Suppressor macrophage treated with lipopolysaccharide for 4 hours (primary cell): ENCODE measurements at places on chromosomes 1 and 21.
A peak's percentile ranks its signal among the peaks of the same experiment; 100 is the strongest.

GRCh38 chr1:45282351-45282750 lies 44.3 kb upstream of the HPDL start:
- DNase-seq, result no peak

DNA sequence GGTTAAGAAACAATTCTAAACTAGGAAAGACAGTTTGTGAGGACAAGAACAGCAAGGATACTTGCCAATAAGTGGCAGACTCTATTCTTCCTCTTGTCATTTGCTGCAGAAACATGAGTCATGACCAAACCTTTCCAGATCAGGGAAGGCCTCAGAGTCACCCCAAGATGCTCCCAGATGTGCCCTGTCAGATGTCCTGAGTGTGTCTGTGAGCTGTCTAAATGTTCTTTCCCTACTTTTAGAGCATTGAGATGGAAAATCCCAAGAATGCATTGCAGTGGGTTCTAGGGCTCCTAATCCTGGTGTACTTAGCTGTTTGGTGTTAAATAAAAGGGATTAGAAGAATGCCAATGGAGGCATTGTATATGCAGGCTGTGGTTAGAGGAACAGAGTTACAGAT lies 57.5 kb upstream of the KIAA0040 start:
- no peak for DNase-seq

- peak; percentile 27 for DNase-seq
Measured at GRCh38 chr1:12343823-12344487, 114.1 kb downstream of the VPS13D start.

DNA sequence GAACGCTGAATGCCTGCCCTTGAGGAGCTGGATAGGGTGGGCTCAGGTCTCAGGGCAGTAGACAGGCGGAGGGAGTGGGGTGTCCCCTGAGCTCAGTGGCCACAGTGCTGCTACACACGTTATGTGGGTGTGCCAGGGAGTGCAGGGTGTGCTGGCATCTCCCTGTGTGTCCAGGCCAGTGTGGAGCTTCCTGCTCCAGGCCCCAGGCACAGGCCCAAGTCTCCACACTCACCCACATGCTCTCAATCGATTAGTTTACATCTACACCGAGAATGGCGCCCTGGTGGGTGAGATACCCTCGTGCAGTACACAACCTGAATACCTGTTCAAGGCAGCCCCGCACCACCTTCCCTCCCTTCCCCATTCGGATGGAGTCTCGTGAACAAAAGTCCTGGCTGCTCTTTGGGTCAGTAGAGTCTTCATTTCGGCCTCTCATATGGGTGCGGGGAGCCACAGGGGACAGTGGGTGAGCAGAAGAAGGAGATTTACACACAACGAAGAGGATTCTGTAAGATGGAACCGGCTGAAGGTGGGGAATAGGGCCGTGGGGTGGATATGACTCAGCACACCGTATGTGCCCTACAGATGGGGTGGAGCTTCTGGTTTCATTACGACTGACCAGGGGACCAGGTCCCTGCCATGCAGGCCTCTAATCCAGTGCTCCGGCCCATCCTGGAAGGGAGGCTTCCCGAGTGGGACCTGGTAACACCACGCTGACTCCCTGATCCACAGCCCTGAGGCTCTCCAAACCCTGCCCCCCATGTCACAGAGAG lies 93.3 kb downstream of the SPSB1 start:
- no peak for DNase-seq

DNA sequence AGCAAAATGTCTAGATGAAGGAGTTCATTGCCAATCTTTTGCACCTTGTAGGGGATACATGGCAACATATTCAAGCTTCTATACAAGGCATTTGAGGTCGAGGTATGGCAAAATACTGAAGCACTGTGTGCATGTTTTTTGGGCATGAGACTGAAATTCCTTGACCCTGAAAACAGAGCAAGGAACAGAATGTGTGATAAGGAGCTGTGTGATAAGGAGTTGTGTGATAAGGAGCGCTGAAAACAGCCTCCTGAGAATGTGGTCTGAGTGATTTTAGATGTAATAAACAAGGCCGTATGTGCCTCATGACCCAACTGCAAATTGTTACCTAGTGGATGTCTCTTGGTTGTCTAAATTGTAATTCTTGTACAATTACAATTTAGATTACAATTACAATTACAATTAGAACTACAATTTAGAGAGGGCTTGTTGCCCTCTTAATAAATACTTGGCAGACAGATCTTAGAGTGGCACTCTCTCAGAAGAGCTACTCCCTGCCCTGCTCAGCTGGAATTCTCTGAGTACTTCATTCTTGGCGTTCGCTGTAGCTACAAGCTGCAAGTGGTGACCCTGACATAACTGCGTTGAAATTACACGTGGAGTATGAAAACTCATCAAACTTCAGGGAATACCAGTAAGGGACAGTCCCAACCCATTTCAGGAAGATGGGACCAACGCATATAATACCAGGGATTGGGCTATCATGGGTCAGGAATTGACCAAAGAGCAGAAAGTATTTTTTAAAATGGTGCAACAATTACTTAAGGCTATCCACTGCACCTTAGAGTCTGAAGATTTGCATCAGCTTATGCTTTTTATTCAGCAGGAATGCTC lies 20.0 kb upstream of the ITLN1 start:
- DNase-seq, result no peak

DNA sequence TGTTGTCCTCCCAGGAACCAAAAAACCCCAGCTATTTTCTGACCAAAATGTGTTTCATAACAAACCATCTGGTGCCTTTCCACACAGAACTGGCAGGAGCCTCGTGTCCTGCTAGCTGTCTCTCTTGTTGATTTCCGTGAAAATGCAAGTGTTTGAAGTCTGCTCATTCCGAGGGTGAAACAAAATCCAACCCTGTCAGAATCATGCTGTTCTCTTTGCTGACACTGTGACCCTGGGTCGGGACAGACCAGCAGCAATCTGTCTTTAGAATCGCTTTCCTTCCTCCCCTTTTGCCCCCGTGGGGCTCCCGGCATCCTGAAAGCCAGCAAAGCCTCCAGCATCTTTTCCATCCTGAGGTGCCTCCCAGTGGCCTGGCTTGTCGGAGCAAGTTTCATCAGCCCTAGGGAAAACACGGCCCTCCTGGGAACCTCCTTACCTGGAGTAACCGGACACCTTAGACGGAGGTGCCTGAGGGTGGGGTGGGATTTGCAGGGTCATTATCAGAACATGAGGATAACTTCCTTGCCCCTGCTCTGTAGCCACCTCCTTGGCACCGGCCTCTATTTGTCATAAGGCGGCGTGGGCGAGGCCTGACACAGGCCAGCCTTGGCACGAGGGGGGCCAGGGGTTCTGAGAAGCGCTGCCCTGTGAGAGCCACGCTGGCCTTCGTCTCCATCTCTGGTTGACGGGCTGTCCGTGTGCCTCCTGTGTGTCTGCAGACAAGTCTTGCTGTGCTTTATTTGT lies 24.9 kb downstream of the LDLRAP1 start:
- DNase-seq, result no peak

GRCh38 chr1:212618466-212619210 lies 10.1 kb downstream of the ATF3 start:
- DNase-seq, result no peak

DNA sequence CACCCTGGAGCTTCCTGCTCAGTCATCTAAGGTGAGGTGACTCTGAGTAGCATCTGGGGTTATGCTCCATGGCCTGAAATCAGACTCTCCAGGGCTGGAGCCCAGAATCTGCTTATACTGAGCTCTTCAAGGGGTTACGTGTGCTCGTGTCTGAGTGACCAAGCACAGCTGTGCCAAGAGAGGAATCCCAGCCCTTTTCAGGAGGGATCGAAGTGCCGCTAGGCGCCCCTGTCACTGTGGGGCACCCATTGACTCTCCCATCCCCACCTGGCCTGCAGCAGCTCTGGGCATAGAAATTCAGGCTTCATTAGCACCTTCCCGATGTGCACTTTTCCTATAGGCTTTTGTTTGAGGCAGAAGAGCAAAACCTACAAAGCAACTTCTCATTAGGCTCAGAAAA lies 13.8 kb downstream of the VASH2 start:
- no peak for DNase-seq

- DNase-seq, result no peak
Measured at GRCh38 chr1:20615946-20616846, 17.1 kb upstream of the PINK1 start.

- DNase-seq, result no peak
Measured at GRCh38 chr1:183443466-183443865, 25.3 kb upstream of the NMNAT2 start.

- DNase-seq, result no peak
Measured at GRCh38 chr1:229886636-229887035, 180.4 kb upstream of the GALNT2 start.

GRCh38 chr1:47684964-47685762 lies 247.3 kb downstream of the FOXD2 start:
- DNase-seq, result no peak

- DNase-seq, result no peak
Measured at GRCh38 chr1:178898401-178898800, 27.5 kb upstream of the ANGPTL1 start.

GRCh38 chr1:91872000-91872399 lies 14.0 kb downstream of the TGFBR3 start:
- no peak for DNase-seq

DNA sequence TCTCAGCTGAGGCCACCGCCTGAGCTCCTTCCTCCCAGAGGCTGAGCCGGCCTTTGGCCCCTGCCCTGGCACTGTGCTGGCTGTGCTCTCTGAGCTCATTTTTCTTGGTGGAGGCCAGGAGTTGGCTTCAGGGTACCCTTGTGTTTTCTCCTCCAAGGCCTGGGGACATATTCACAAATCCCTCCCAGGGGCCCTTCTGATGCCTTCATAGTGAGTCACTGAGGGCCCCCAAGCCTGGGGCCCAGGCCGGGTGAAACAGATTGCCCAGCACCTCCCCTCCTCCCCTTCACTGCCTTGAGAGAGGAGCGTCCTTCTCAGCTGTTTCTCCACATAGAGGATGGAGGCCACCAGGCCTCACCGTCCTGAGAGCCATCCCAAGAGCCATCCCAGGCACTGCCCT lies 105.8 kb downstream of the SIK1 start:
- no peak for DNase-seq

DNA sequence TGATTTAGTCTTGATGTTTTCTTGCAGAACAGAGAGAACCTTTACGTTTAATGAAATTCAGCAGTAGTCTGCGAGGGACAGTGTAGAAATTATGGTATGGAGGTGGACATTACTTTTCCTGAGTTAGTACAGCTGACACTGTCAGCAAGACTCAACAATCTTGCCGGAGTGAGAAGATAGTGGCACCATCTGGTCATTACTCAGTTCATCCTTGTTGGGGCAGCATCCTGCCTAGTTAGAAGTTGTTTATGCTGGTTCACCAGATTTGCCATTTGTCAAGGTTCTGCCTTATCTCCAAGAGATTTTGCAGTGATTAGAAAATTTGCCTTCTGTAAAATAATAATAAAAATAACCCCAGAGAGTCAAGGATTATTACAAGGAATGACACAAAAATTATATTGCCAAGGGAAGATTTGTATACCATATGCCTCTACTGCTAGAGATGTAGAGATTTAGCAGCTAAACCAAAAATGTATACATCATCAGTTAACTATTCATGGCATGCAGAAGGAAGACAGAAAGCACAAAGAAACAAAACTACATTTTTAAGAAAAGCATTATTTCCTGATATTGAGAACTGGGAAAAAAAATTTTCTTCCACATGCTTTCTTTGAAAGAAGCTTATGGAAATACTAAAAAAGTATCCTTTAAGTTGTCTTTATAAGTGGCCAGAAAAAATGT lies 1967.4 kb downstream of the NCAM2 start:
- no peak for DNase-seq

DNA sequence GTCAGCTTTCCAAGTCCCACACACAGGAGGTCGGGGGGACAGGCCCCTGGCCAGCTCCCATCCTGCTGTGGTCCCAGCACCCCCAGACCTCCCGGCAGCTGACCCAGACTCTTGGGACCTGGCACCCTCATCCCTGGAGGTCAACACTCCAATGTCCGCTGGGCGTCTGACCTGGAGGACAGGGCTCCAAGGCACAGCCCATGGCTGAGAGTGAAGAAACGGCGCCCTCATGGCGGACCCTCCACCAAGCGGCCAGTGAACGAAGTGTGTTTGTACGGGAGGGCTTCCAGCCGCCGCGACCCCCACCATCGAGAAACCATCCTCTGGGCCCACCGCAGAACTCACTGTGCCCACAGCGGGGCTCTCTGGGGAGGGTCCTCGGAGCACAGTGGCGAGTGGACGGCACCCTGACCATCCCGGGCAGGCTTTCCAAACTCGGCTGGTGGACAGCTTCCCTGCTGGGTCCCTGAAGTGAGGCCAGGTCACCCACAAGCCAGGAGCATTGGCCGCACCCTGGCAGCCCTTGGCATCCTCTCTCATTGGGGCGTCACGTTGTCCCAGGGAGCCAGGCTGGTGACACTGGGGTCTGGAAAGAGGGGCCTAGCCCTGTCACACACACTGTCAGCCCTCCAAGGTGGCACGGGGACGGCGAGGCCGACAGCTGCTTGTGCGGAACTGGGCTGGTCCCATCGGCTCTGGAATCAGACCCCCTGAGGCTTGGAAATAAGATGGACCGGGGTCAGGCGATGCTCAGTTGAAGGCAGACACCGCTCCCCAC lies 47.8 kb upstream of the COL6A2 start:
- no peak for DNase-seq

DNA sequence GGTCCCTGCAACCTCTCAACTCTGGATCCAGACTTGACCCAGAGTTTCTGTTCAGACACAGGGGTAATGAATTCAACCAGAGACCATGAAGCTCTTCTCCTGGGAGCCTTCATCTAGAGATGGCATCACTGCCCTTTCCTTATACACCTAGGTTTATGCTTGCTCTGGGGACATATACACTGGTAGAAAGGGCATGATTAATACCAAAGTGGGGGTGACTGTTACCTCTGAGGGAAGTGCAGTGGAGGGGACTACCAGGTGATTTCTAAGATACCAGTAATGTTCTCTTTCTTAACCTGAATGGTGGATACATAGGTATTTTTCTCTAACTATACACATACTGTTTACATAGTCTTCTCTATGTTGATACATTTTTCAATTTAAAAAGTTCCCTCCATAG lies 48.4 kb downstream of the JAK1 start:
- no peak for DNase-seq

GRCh38 chr1:225745273-225745672 lies 32.4 kb upstream of the SRP9 start:
- no peak for DNase-seq

DNA sequence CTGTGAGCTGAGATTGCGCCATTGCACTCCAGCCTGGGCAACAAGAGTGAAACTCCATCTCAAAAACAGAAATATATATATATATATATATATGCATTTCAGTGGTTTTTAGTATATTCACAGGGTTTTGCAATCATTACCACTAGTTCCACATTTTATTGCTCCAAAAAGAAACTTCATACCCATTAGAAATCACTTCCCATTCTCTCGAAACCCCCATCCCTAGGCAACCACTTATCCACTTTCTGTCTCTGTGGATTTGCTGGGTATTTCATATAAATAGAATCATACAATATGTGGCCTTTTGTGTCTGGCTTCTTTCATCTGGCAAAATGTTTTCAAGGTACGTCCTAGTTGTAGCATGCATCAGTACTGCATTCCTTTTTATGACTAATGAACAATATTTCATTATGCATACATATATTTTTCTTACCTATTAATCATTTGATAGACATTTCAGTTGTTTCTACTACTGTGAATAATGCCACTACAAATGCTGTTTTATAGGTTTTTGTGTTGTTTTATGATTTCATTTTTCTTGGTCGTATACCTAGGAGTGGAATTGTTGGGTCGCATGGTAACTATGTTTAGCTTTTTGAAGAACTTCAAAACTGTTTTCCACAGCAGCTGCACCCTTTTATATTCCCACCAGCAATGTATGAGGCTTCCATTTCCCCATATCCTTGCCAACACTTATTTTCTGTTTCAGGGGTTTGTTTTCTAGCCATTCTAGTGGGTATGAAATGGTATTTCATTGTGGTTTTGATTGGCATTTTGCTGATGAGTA lies 95.9 kb downstream of the PHTF1 start:
- peak; percentile 90 for DNase-seq
